ENCODE measurements at places on chromosomes 3 and 15. TPM values are rescaled to one million over a fixed set of nuclear protein-coding genes. Genes with fewer than 3 reads are reported as not detected.

GRCh38 chr3:179973931-179974361 is 62.8 kb downstream of the PEX5L start:
- H3K27me3 ChIP-seq, result peaks cover 3% of the 10 kb centered on the region
- no peaks in the 10 kb centered on the region for H3K4me1 ChIP-seq
- no peaks in the 10 kb centered on the region for H3K36me3 ChIP-seq
- H3K27ac ChIP-seq, result no peak overlapping the region
- no peak overlapping the region for H3K4me3 ChIP-seq
- no peak for DNase-seq

DNA sequence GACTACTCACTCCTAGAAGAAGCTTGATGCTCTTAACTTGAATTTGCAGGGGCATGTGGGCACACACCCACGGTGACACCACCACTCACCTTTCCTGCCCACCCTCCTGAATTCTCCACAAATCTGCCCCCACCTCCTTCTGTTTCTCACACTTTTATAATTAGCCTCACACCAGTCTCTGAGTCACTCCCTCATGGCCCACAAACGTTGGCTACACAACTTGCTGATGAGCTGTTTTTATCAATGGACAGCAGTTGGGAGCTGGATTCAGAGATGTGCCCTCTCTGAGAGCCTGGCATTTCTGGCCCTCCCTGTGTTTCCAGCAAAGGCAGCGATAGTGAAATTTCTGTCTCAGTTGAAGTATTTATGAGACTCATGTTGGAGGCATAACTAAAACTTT is 1.3 kb downstream of the COLQ start:
- H3K36me3 ChIP-seq, result no peaks in the 10 kb centered on the region
- H3K27me3 ChIP-seq, result no peaks in the 10 kb centered on the region
- H3K4me1 ChIP-seq, result no peaks in the 10 kb centered on the region
- no peak overlapping the region for H3K27ac ChIP-seq
- DNase-seq, result no peak

DNA sequence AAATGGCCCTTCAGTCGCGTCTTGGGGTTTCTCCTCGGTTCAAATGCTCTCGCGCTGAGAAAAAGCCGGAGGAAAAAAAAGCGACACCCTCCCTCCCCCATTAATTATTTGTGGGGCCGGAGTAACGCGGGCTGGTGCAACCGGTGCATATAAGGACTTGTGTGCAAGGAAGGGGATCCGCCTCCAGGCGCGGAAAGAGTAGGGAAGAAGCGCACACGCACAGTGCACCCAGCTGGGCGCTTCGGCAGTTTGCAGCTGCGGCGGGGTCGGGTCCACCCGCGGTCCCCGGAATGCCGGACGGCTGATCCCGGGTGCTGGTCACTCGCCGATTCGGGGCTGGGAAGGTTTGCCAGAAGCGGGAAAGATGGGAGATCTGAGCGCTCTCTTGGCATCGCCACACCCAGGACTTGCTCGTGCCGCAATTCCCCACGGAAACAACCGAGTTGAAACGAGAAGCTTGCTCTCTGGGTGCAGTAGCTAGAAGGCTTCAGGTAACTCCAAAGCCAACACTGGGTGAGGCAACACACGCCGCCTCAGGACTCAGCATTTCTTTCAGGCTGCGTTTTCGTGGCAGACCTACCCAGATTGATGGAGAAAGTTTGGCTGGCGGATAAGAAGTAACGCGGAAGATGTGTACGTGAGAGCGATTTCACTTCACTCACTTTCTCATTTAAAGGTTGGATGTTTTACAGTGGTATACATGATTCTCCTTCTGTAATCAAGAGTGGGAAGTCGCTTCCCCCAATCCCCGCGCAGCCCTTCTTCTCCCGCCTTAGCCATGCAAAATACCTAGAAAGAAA is 720 bp upstream of the TNIK start:
- no peaks in the 10 kb centered on the region for H3K27me3 ChIP-seq
- H3K4me3 ChIP-seq, result peak overlapping the region; percentile 80
- no peaks in the 10 kb centered on the region for H3K36me3 ChIP-seq
- H3K27ac ChIP-seq, result no peak overlapping the region
- peaks cover 3% of the 10 kb centered on the region for H3K4me1 ChIP-seq
- DNase-seq, result peak; percentile 21

The CCDC39 gene
- total RNA-seq, result 0.72 TPM

DNA sequence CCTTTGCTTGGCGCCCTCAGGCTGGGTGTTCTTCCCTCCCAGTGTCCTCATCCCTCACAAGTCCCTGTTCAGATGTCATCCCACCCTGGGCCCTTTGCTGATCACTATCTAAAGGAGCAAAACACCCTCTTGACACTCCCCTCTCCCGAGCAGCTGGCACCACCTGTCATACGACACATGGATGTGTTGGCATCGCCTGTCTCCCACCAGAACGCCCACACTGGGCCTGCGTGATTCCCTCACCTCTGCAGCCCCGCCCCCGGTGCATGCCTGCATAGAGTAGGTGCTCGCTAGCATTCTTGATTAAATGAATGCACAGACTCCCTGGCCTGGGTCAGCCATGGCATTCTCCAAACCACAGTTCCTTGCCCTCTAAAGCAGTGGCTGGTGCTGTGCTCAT is 75.8 kb downstream of the DNAJB8 start:
- no peaks in the 10 kb centered on the region for H3K27me3 ChIP-seq
- no peak overlapping the region for H3K4me3 ChIP-seq
- H3K27ac ChIP-seq, result no peak overlapping the region
- no peaks in the 10 kb centered on the region for H3K36me3 ChIP-seq

The INSYN1 gene
- total RNA-seq, result 20.3 TPM

- H3K4me1 ChIP-seq, result no peaks in the 10 kb centered on the region
- no peaks in the 10 kb centered on the region for H3K36me3 ChIP-seq
- DNase-seq, result no peak
- no peak overlapping the region for H3K4me3 ChIP-seq
- H3K27me3 ChIP-seq, result no peaks in the 10 kb centered on the region
Observed at GRCh38 chr3:63644212-63644797, 8.2 kb upstream of the SNTN start.
